ENCODE measurements at places on chromosomes 4 and X. TPM values are rescaled to one million over a fixed set of nuclear protein-coding genes. Genes with fewer than 3 reads are reported as not detected.

Gene RBM46
- polyA plus RNA-seq: not detected

Gene LRRC66
- 0.44 TPM for polyA plus RNA-seq

Gene RADX
- 2.1 TPM for polyA plus RNA-seq

Gene SPATA4
- 1.1 TPM for polyA plus RNA-seq

Gene RHOXF2
- polyA plus RNA-seq: not detected

Gene BEND2
- not detected for polyA plus RNA-seq

Gene CDX4
- polyA plus RNA-seq: not detected

Gene CT45A2
- polyA plus RNA-seq: not detected

GRCh38 chr4:121950680-121951520, 960 bp downstream of the TRPC3 start:
- no peaks in the 10 kb centered on the region for H3K36me3 ChIP-seq
- peaks cover 54% of the 10 kb centered on the region for H3K27me3 ChIP-seq
- DNase-seq: peak; percentile 49
- peak overlapping the region; percentile 78 for H3K4me3 ChIP-seq
- no peaks in the 10 kb centered on the region for H3K4me1 ChIP-seq

DNA sequence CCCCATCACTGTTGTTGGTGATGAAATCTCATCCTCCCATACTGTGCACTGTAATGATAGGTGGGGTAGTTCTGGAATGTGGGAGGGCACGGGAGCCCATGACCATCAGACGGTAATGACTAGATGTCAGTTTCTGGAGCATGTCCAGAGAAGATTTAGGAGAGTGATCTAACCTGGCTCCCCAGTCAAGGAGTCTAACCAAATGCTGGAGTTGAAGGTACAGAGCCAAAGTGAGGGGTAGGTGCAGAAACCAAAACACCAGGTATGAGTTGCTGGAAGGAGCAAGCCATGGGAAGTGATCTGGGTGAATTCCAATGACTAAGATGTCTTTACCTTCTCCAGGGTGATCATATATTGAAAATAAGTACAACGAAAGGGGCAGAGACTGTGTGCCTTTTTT, 296.9 kb downstream of the INPP4B start:
- DNase-seq: no peak
- peak overlapping the region; percentile 70 for H3K27ac ChIP-seq
- peaks cover 6% of the 10 kb centered on the region for H3K4me1 ChIP-seq
- H3K4me3 ChIP-seq: no peak overlapping the region

DNA sequence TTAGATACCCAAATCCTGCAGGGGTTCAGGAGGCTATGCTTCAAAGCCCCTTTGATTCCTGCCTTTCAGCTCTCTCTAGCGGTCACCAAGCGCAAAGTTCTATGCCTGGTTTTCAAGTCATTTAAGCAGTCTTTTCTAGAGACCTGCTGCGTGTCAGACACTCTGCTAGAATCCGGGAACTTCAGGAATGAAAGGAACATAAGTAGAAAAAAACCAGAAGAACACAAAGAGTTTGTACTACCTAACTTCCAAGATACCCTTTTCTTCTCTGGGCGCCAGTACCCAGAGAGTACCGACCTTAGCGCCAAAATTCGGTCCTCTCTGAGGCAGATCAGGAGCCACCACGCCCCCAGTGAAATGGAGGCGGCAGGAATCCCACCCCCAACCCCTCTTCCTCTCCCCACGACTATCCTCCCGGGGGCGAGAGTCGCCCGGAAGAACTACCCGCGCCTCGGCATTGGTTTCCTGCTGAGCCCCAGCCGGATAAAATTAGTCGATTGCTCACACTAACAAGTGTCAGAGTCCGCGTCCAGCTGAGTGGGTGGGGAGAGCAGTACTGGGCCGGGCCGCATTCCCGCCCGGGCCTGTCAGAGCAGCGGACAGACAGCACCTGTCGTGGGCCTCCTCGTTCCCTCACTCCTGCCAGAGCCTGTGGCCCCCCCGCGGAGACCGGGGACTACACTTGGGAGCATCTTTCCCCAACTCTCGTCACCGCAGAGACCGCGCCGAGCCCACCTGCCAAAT, 78.8 kb downstream of the RLIM start:
- H3K4me3 ChIP-seq: peak overlapping the region; percentile 41
- H3K36me3 ChIP-seq: no peaks in the 10 kb centered on the region
- DNase-seq: peak; percentile 80

GRCh38 chrX:9518889-9519288, 54.0 kb downstream of the TBL1X start:
- H3K4me1 ChIP-seq: no peaks in the 10 kb centered on the region
- DNase-seq: no peak
- H3K27ac ChIP-seq: no peak overlapping the region
- H3K36me3 ChIP-seq: no peaks in the 10 kb centered on the region
- H3K27me3 ChIP-seq: no peaks in the 10 kb centered on the region

DNA sequence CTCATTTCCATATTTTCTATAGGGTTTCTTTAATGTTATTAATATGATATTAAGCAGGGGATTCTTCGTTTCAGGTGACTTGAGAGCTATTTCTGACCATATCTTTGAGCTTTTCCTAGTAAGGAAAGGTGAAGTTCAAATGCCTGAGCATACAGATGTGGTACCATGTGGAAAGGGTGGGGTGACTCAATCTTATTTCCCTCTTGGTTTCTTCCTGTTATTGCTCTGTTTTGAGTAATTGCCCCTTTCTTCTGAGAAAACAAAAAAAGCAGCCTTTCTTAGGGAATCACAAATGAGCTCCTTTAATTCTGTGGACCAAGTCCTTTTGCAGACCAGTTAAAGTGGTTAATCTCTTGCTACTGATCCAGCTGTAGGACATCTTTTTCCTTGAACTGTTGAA, 41.0 kb upstream of the AGA start:
- no peaks in the 10 kb centered on the region for H3K27me3 ChIP-seq
- no peak overlapping the region for H3K27ac ChIP-seq
- no peak for DNase-seq
- H3K4me1 ChIP-seq: no peaks in the 10 kb centered on the region
- no peak overlapping the region for H3K4me3 ChIP-seq

DNA sequence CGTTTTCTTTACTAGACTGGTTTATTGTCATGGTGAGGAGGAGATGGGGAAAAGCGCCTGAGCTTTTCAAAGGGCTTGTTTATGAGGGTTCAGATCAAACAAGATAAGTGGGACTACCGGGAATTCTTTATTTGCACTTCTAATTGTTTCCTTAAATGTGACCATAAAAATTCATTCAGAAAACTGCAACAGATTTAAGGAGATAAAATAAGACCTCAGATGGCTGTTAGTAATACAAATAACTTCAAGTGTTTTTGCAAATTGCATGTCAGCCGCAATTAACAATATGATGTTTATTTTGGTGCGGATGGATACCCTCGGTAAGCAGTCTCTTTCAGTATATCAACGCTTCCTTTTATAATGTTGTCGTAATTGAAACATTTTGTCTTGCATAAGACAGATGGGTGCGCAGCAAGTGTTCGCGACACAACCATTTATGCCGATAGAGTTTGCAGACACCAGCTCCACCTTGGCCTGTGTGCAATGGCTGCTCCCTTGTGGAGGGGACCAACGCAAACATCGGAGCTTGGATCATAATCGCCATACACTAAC, 151.0 kb downstream of the C4orf33 start:
- no peaks in the 10 kb centered on the region for H3K36me3 ChIP-seq
- DNase-seq: peak; percentile 12
- no peak overlapping the region for H3K27ac ChIP-seq

GRCh38 chr4:185755451-185755850, 56.5 kb downstream of the SORBS2 start:
- no peak for DNase-seq
- H3K36me3 ChIP-seq: no peaks in the 10 kb centered on the region
- no peak overlapping the region for H3K27ac ChIP-seq
- peaks cover 9% of the 10 kb centered on the region for H3K4me1 ChIP-seq
- H3K4me3 ChIP-seq: no peak overlapping the region

DNA sequence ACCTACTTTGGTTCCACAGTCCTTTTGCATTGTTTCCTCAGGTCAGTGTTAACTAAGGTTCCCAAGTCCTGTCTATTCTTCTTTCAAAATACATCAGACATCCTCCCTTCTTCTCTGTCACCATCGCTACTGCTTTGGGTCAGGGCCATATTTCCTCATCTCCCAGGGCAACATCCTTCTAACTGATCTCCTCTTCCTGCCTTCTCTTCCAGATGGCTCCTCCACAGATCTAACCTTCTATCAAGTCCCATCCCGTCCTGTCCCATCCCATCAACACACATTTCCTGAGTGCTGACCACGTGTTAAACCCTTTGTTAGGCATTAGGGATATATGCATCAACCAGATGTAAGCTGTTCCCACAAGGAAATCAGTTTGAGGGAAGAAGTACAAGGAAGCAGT, 25.9 kb downstream of the PLAC1 start:
- H3K4me1 ChIP-seq: peaks cover 4% of the 10 kb centered on the region
- peak overlapping the region; percentile 6 for H3K27ac ChIP-seq
- no peak for DNase-seq
- no peaks in the 10 kb centered on the region for H3K36me3 ChIP-seq
- H3K4me3 ChIP-seq: no peak overlapping the region

- H3K27ac ChIP-seq: no peak overlapping the region
- H3K4me3 ChIP-seq: no peak overlapping the region
- H3K27me3 ChIP-seq: no peaks in the 10 kb centered on the region
- DNase-seq: no peak
- no peaks in the 10 kb centered on the region for H3K36me3 ChIP-seq
- H3K4me1 ChIP-seq: peaks cover 12% of the 10 kb centered on the region
These were observed 15.3 kb downstream of the FGFR3 start for GRCh38 chr4:1808396-1808795.

- no peak overlapping the region for H3K4me3 ChIP-seq
- H3K4me1 ChIP-seq: no peaks in the 10 kb centered on the region
- DNase-seq: peak; percentile 84
- no peak overlapping the region for H3K27ac ChIP-seq
These were observed 118.0 kb upstream of the WDFY3 start for GRCh38 chr4:85084371-85085094.

DNA sequence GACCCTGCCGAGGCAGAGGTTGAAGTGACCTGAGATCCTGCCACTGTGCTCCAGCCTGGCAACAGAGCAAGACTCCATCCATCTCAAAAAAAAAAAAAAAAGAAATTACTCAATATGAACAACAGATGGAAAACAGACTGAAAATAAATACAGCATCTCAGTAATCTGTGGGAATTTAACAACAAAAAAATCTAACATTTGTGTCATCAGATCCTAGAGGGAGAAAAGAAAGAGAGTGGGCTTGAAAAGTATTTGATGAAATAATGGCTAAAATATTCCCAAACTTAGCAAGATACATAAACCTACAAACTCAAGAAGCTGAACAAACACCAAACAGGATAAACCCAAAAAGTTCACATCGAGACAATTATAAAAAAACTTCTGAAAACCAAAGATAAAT, 84.7 kb downstream of the CENPC start:
- no peak for DNase-seq
- H3K27me3 ChIP-seq: no peaks in the 10 kb centered on the region
- H3K27ac ChIP-seq: no peak overlapping the region
- no peak overlapping the region for H3K4me3 ChIP-seq
- no peaks in the 10 kb centered on the region for H3K4me1 ChIP-seq

DNA sequence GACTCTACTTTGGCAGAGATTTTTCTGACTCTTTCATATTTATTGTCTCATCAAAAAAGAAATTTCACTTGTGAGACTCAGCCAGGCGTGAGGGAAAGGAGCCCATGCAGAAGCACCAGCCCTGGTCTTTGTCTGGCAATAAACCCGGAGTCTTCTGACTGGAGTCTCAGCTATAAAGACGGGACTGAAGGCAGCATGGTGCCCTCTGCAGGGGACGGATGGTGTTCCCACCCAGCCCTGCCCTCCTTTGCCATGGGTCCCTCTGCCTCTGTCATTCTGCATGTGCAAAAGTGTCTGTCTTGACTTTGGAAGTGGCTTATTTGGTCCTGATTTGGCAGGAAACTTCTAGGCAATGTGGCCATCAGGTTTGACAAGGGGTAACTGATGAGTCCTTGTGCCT, 14.2 kb downstream of the ZNF185 start:
- H3K27ac ChIP-seq: no peak overlapping the region
- no peak overlapping the region for H3K4me3 ChIP-seq
- H3K4me1 ChIP-seq: peaks cover 9% of the 10 kb centered on the region
- no peaks in the 10 kb centered on the region for H3K27me3 ChIP-seq

GRCh38 chrX:9706421-9706820, 59.2 kb downstream of the GPR143 start:
- no peaks in the 10 kb centered on the region for H3K27me3 ChIP-seq
- H3K27ac ChIP-seq: no peak overlapping the region
- H3K4me1 ChIP-seq: no peaks in the 10 kb centered on the region

DNA sequence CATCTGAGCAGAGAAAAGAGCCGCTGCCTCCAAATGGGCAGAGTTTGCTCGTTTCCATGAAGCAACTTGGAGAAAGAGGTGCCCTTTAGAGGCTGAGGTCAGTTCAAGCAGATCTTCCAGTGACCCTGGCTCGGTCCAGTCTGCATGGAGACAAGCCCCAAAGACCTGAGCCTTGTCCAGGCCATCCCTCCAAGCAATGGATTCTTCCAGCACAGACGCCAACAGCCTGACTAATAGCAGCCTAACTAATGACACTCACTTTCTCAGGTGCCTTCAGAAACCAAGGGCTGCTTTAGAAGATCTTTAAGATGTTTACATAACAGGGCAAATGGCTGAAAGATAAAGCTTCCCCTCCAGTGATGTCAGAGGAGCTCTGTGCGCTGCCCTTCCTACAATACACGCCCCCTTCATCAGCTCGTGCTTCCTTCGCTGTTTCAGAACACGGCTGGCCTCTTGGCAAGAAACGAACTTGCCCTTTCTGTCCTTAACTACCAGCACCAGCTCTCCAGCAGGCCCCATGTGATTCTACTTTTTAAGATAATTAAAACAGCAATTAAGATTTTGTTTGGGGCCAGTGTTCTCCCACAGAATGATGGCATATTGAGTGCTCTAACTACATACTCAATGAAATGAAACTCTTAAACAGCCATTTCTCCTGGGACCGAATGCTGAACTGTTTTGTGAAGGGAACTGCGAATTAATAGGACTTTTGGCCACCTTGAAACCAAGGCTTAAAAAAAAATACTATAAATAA, 119.0 kb downstream of the GPR143 start:
- no peak overlapping the region for H3K4me3 ChIP-seq
- H3K4me1 ChIP-seq: no peaks in the 10 kb centered on the region
- H3K36me3 ChIP-seq: no peaks in the 10 kb centered on the region

DNA sequence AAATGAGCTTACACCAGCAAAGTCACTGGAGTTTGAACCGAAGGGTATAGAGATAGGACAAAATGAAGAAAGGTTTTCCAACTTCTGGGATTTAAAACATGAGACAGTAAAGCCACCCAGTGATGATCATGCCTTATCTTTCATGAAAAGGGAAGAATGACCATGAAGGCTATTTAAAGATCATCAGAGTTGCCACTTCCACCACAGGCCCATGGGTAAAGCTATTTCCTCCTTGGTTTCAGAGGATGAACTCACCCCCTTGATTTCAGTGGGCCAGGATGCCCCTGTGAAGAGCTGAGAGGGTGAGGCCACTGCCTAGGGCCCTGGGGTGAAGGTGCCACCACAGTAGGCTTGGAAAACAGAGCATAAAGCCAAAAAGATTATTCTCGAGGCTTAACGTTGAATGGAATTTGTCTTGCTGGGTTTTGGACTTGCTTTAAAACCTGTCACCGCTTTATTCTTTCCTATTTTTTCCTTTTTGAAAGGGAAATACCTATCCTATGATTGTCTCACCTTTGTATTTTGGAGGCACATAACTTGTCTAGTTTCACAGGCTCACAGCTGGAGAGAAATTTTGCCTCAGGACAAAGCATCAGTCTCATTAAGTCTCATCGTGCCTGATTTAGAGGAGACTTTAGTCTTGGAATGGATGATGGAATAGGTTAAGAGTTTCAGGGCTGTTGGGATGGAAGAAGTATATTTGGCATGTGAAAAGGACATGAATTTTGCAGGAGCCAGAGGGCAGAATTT, 254.0 kb downstream of the SNCA start:
- no peak overlapping the region for H3K4me3 ChIP-seq
- no peak for DNase-seq
- no peak overlapping the region for H3K27ac ChIP-seq
- no peaks in the 10 kb centered on the region for H3K36me3 ChIP-seq
- H3K27me3 ChIP-seq: no peaks in the 10 kb centered on the region

Data from hepatocyte (in vitro differentiated cells).